GM23248 (cell line): ENCODE measurements at places on chromosomes 5 and 9. TPM values are rescaled to one million over a fixed set of nuclear protein-coding genes. Genes with fewer than 3 reads are reported as not detected.

SHISAL2B gene
- total RNA-seq = not detected in 2 replicates

AIF1L gene
- total RNA-seq = not detected in 2 replicates

PITX1 gene
- total RNA-seq = not detected in 2 replicates

AJM1 gene
- total RNA-seq = 0.89 and 1.4 TPM in 2 replicates

TTF1 gene
- total RNA-seq = 3.2 and 6.7 TPM in 2 replicates

ARL10 gene
- 8.3 and 8.9 TPM in 2 replicates for total RNA-seq

DNA sequence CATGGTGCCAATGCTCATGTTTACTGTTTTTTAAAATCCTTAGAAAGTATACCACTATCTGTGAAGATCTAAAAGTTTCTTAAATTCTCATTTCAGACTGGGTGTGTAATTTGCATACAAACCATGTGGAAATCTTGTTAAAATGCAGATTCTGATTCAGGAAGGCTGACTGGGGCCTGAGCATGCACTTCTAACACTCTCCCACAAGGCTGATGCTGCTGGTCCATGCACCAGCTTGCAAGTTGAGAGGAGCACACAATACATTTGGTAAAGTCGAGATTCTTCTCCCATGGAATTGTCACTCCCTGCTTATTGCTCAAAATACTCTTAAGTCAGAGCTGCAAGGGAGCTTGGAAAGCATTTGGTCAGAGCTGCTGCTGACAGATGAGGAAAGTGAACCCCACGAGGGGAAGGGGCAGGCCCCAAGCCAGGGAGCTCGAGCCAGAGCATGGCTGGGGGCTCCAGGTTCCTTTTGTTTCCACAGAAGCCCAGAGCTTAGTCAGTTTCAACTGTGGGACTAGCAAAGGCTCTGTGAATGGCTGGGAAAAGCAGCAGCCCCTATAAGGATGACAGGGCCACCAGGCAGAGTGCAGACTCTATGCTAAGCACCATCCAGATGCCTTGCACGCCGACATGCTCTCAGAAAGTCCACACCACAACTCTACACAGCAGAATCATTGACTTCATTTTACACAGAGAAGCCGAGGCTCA, 93.5 kb upstream of the HAND1 start:
- DNase-seq = no peak

- DNase-seq = no peak
Observed at GRCh38 chr5:177985430-177986040, 10.5 kb downstream of the PROP1 start.

DNA sequence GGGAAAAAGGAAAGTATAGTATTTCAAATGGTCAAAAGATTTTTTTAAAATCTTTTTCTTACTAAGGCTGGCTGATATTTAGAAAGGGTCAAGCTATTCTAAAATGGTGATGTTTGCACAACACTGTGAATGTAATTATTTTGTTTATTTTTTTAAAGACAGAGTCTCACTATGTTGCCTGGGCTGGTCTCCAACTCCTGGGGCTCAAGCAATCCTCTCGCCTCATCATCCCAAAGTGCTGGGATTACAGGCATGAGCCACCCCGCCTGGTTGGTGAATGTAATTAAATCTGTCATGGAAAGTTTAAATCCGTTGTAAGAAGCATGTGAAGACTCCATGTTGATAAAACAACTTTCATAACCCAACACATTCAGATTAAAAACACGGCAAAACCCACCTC, 2.6 kb downstream of the UBTD2 start:
- peak; percentile 89 for DNase-seq

DNA sequence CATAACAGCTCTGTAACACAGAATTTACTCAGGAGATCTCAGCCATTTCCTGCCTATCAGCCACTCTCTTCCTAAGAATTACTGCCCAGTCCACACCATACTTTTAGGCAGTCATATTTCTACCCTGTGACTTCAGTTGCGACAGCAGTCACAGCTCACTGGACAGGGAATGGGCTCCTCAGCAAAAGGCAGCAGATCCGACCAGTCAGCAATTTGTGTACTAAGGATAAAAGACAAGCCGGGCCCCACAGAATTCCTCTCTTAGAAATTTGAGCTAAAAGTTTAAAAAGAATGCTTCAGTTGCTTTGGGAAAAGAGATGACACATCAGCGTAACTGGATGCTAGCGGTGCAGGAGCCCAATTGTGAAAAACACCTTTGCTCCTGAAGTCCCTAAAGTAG, 172.1 kb downstream of the ENC1 start:
- no peak for DNase-seq

DNA sequence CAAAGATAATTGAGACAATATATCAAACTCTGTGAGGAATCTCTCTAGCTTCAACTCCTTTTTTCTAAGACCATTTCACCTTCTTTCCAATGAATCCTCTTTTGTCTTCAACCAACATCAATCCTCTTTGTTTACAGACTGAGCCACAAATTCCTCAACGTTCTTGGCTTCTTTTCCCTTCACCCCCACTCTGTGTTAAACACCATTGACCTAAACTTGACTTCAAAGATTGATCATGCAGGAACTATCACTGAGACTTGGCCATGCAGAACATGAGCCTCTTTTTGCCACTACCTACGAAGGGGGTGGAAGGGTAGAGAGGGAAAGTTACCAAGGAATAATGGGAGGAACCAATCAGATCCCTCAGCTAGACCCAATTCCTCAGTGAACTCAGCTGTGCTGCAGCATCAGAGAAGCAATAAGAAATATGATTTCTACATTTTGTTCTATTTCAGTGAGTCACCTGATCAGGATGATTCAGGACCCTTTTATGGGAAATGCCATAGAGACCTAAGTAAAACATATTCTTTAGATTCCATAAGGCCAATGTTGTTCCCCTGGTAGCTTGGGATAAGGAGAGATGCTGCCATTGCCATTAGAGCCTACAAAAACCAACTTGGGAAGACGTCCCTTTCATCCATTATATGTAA, 187.7 kb upstream of the RGMB start:
- no peak for DNase-seq

DNA sequence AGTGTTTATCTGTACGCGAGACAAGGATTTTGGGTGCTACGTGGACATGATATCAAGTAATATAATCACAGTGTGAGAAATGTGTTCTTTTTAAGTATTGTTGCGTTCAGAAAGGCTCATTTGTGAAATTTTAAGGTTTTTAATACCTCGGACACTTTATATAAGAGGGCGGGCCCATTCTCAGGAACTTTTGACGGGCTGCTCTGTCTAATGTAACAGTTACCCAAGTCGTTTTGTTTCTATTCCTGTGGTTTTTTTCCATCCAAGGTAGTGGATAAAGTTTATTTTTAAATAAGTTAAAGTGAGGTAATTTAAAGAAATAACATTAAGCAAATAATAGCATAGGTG, 525 bp downstream of the SRP19 start:
- peak; percentile 36 for DNase-seq

- no peak for DNase-seq
Observed at GRCh38 chr5:97452646-97453045, 269.6 kb upstream of the RIOK2 start.

DNA sequence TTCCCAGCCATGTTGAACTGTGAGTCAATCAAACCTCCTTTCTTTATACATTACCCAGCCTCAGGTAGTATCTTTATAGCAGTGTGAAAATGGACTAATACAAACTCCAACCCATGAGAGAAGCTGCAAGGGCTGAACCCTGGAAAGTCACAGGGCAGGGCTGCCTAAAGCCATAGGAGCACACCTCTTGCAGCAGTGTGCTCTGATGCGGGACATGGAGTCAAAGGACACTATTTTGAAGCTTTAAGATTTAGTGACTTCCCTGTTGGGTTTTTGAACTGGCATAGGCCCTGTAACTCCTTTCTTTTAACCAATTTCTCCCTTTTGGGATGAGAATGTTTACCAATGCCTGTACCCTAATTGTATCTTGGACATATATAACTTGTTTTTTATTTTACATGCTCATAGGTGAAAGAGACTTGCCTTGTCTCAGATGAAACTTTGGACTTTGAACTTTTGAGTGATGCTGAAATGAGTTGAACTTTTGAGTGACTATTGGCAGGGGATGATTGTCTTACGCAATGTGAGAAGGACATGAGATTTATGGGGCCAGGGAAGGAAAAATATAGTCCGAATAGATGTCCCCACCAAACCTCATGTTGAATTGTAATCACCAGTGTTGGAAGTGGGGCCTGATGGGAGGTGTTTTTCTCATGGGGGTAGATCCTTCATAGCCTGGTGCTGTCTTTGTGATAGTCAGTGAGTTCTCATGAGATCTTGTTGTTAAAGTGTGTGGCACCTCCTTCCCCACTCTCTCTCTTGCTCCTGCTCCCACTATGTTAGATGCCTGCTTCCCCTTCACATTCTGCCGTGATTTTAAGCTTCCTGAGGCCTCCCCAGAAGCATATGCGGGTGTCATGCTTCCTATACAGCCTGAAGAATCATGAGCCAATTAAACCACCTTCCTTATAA, 159.5 kb upstream of the SPEF2 start:
- DNase-seq = no peak

GRCh38 chr5:73899916-73900315, 273.9 kb downstream of the ARHGEF28 start:
- no peak for DNase-seq

DNA sequence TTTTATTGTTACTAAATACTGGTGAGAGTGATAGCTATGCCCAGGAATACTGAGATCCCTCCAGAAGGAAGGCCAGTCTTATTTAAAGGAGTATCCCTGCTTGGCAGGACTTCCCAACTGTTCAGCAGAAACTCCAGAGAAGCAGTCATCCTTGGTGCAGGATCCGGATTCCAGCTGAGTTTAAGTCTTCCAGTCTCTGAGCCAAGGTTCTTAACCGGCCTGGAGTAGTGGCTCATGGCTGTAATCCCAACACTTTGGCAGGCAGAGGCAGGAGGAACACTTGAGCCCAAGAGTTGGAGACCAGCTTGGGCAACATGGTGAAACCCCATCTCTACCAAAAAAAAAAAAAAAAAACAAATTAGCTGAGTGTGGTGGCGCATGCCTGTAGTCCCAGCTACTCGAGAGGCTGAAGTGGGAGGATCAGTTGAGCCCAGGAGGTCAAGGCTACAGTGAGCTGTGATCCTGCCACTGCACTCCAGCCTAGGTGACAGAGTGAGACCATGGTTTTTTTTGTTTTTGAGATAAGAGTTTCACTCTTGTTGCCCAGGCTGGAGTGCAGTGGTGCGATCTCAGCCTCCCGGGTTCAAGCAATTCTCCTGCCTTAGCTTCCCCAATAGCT, 7.6 kb downstream of the NAIF1 start:
- no peak for DNase-seq

DNA sequence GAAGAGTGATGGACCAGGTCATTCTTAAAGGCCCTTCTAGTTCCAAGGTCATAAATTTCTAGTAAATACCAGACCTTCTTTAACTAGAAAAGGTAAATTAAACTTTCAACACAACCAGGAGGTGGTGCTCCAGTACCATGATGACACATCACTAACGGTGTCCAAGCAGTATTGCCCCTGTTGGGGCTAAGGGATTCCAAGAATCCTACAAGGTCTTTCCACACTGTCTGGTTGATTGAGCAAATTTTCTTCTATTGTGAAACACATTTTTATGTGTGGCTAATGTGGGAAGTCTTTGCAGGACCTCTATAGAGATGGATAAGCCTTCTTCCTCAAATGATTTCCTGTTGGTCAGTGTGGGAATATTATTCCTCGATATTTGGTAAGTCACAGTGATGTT, 459.6 kb upstream of the PAPPA start:
- peak; percentile 93 for DNase-seq

- DNase-seq = no peak
Observed at GRCh38 chr9:847505-847904, 6.0 kb downstream of the DMRT1 start.

DNA sequence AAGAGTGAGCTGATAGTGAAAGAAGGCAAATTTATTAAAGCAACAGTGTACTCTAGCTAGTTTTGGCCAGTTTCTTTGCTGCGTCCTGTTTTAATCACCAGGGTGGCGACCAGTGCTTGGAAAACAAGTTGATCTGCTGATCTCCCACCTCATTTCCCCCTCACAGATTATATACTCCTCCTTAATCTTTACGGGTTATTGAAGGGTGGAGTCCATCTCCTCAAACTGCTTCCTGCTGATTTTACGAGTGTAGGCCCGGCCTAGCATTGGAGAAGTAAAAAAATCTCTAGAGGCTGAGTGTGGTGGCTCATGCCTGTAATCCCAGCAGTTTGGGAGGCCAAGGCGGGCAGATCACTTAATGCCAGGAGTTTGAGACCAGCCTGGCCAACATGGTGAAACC, 14.0 kb upstream of the CFAP95 start:
- DNase-seq = no peak

DNA sequence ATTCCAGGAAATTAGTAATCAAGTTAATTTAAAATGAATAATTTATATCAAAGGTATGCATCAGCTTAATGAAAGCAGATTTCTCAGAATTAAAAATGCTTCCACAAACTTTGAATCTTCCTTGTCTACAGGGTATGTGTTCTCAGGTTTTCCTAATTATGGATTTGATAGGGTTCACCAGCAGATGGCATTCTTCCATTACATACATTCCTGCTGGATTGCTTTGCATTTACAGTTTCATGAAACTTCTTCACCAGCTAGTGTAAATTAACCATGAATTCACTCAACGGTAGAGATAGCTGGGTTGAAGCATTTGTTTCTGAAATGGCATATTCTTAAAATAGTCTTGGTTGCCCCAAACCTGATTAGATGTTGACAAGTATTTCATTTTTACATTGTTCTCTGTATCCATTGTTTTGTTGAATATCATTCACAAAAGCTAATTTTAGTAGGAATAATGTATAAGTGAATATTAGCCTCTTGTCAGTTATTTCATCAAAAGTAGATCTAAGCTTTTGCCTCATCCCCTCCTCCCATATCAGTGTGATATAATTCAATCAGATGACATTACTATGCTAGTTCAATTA, 68.7 kb upstream of the WDR41 start:
- peak; percentile 70 for DNase-seq

GRCh38 chr9:128340691-128341434, 536 bp downstream of the SLC27A4 start:
- DNase-seq = peak; percentile 38

DNA sequence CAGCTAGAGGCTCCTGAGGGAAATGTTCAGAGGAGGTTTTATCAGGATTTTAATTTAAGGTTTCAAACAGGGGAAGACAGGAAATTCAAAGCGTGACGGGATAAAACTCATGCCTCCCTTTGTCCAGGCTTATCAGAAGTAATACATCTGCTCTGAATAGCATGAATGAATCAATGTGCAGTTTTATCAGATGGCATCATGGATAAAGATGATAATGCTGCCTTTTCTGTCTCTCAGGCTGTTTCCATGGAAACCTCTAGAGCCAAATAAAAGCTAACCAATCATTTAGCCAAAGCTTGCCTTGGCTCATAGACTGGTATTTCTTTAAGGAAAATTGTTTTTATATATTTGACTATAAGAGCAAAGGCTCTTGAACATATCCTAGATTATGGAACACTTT, 16.4 kb downstream of the MFAP3 start:
- no peak for DNase-seq
